ENCODE measurements at places on chromosomes 2 and 18.

GRCh38 chr2:45721150-45721549, 69.7 kb downstream of the PRKCE start:
- no peak for DNase-seq

GRCh38 chr2:8239531-8240088, 442.2 kb upstream of the ID2 start:
- DNase-seq, result no peak

DNA sequence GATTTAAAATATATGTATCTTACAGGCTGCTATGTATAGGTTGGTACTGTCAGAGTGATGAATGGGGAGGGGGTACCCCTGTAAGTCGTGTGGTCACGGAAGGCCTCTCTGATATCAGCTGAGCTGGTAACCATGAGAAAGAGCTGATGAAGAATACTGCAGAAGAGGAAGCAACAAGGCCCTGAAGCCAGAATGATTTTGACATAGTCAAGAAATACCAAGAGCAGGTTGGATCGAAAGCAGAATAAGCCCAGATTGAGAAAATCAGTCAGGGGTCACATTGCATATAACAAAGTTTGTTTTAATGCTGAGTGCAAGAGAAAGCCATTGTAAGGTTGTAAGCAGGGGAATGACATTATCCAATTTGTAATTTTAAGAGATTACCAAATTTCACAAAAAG, 57.3 kb downstream of the UNC50 start:
- DNase-seq, result no peak

DNA sequence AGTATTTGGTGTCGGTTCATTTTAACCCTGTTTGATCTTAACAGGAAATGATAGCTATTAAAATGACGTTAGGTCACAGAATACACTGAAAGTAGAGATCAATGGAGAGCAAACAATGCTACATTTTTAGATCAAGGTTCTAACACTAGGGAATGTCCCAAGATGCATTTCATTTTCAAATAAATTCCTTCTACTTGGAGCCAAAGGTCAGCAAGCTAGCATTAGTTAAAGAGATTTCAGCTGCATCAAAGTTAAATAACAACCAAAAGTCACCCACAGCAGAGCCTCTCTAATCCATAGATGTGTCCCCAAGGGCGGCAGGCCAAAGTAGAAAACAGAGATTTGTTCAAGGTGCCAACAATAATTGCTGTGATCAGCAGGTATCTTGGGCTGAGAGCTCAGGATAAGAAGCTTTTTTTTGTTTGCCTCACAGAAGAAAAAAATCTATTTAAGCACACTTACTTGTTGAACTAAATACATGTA, 1233.6 kb upstream of the TMEFF2 start:
- no peak for DNase-seq

GRCh38 chr2:122390406-122390805, 635.0 kb downstream of the TSN start:
- peak; percentile 12 for DNase-seq

DNA sequence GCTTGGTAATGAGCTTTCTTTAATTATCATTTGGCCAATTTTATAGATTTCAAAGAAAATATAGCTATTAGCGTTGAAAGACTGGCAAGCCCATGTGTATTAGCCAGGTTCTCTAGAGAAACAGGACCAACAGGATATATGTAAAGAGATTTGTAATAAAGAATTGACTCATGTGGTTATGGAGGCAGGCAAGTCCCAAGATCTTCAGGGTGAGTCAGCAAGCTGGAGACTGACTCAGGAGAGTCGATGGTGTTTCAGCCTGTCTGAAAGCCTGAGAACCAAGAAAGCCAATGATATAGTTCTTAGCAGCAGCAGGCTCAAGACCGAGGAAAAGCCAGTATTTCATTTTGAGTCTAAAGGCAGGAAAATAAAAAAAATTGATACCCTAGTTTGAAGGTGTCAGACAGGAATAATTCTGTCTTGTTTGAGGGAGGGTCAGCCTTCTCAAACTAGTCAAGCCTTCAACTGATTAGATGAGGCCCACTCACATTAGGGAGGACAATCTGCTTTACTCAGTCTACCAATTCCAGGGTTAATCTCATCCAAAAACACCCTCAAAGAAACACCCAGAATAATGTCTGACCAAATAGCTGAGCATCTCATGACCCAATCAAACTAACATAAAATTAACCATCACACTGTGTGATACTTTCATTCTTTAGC, 78.3 kb upstream of the CRIM1 start:
- DNase-seq, result no peak

GRCh38 chr2:25388491-25388890, 46.8 kb upstream of the DNMT3A start:
- DNase-seq, result no peak

DNA sequence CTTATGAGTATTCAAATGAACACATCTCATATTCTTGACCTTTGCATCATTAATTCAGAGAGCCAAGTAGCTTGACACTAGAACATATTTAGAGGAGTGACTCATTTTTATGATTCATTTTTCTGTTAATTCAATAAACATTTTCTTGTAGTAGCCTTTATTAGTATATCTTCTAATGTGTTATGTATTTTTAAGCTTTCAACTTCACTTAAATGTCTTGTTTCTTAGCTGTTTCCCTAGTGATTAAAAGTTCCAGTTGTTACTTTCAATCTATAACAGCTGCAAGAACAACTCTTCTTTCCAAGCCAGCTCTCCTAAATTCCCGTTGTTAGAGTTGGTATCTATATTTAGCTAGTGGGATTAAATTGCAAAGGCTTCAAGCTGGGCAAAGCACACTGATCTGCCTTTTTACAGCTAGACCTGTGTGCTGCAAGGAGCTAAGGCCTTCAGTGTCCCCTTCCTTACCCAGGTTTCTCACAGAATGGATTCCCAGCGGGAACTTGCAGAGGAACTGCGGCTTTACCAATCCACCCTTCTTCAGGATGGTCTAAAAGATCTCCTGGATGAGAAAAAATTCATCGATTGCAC, at the start of gene KLHL41:
Gene KLHL41 (plus strand): TSS at position 405 of the 588 bp plus-strand sequence. CDS start 77 bp downstream, at position 482.
- DNase-seq, result no peak

GRCh38 chr2:44126106-44126797, 42.4 kb upstream of the PPM1B start:
- no peak for DNase-seq

GRCh38 chr18:35376742-35377695, at the start of gene ZNF396:
Gene ZNF396, minus strand, starts transcription at chr18:35377337. Its CDS starts 3,045 bp downstream, at chr18:35374292.
- peak; percentile 86 for DNase-seq

- DNase-seq, result peak; percentile 39
Observed at GRCh38 chr18:25832001-25832604, 258.3 kb downstream of the SS18 start.

- DNase-seq, result no peak
Observed at GRCh38 chr2:68216454-68217310, 35.6 kb downstream of the PPP3R1 start.

DNA sequence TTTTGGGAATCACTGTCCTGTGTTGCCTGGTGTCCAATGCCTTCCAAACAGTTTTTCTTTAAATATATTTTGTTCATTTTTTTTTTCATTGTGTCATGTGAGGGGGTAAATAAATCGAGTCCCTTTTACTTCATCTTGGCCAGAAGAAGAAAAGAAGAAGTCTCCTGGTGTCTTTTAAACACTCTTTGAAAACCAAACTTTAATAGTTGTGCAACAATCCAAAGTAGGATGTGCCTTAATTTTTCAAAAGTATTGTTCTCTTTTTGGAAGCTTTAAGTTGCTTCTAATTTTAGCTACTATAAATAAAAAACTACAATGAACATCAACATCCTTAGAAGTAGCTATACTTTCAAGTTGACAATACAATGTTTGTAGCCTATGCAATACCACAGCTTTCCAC, 154.9 kb downstream of the ATAD2B start:
- DNase-seq, result no peak

- no peak for DNase-seq
Observed at GRCh38 chr2:48343571-48344440, 186.1 kb upstream of the STON1 start.

DNA sequence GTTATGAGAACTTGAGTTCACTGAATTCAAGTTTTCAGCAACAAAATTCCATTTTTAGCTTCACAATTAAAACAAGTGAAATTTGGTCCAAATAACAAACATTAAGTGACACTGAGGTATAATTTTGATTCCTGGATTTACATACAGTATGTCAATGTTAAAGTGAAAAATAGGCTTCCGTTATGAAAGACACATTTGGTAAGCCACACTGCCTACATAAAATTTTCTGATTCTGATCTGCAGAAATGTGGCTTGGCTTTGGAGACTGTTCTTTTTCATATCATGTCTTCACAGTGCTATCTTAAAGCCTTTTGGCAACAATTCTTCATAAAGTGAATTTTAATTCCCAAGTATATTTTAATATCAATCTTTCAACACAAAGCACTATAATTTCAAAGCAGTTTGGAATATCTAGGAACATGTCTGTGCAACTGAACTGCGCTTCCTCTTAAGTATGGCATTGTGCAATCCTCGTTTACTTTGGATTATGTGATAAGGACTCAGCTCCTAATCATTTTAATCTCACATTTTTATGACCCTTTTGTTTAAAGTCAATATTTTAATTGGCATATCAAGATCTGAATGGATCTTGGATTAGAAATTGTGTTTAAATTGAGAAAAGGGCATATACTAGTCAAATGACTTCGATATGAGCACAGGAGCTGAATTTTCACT, 60.0 kb downstream of the RBMS1 start:
- no peak for DNase-seq

GRCh38 chr18:74013955-74014354, 133.7 kb downstream of the FBXO15 start:
- no peak for DNase-seq

DNA sequence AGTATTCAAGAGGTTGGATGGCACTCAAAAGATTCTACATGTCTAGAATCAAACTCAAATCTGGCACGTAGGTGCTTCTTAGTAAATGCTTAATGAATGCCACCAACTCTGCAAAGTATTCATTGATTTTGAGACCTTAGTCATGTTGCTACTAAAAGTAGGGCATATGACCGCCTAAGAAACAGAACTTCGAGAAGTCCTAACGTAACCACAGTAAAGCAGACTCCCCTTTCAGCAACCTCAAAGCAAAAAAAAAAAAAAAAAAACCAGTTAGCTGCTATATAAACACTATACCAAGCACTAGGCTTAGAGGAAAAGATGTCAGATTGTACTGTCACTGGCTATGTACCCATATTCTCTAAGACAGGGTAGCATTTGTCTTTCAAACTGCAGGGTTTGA, 33.9 kb downstream of the PTCD3 start:
- no peak for DNase-seq

GRCh38 chr2:25050128-25050527, 8.3 kb downstream of the EFR3B start:
- peak; percentile 23 for DNase-seq
